Breast epithelium (tissue), 4 donors: ENCODE measurements at places on chromosomes 13 and 19.
A peak's percentile ranks its signal among the peaks of the same experiment; 100 is the strongest.

- DNase-seq: peak; percentile 89
These were observed 9.6 kb downstream of the GIPR start for GRCh38 chr19:45677351-45678230.

DNA sequence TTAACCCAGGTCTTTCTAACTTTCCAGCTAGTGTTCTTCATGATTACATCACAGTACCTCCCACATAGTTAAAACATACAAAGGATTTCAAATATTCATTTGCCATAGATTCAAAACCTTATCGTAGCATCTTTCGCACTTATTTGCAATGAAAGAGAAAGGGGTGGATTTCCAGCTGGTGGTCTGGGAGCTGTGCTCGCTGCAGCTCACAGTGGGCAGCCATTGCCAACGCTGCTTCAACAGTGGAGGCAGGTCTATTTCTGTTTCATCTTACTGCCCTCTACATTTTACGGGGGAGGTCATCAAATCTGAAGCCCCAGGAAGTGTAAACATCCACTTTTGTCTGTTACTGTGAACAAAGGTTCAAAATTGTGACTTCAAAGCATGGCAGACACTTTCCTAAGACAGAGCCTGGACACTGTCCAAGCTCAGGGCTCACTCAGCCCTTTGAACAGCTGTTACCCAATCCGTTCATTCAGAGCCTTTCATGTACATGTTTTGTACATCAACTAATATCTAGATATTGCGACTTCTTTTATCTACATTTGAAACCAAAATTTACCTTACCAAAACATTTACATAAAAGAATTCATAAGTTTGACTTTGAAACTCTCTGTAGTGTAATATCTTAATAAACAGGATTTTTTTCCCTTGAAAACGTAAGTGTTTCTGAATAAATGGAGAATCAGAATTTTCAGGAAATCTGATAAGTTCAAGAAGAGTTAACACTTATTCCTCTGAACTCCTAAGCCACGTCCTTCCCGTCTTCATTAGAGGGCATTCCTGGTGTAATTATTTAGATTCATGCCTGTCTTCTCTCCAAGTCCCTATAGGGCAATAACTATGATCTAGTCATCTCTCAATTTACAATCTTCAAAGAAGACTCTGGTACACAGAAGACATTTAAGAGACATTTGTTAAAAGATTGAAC, 25.1 kb downstream of the STARD13 start:
- no peak for DNase-seq

DNA sequence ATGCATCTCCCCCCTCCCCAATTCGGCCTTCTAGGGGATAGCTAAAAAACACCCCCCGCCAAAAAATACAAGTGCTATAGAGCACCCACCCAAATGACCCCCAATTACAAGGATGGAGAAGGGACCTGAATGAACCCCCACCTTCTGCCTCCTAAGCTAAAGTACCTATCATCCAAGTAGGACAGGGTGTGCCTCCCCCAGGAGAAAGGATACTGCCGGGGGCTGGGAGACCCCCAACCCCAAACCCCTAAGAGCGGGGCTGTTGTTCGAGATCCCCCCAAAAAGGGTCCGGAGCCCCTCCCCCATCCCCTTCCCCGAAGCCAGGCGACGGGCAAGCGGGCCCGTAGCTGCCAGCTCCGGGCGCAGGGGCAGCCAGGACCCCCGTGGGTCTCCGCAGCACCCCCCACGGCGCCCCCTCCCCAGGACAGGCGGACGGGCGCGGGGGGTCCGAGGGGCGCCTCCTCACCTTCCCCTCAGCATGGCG, 1.9 kb downstream of the ZC3H4 start:
- DNase-seq: no peak

DNA sequence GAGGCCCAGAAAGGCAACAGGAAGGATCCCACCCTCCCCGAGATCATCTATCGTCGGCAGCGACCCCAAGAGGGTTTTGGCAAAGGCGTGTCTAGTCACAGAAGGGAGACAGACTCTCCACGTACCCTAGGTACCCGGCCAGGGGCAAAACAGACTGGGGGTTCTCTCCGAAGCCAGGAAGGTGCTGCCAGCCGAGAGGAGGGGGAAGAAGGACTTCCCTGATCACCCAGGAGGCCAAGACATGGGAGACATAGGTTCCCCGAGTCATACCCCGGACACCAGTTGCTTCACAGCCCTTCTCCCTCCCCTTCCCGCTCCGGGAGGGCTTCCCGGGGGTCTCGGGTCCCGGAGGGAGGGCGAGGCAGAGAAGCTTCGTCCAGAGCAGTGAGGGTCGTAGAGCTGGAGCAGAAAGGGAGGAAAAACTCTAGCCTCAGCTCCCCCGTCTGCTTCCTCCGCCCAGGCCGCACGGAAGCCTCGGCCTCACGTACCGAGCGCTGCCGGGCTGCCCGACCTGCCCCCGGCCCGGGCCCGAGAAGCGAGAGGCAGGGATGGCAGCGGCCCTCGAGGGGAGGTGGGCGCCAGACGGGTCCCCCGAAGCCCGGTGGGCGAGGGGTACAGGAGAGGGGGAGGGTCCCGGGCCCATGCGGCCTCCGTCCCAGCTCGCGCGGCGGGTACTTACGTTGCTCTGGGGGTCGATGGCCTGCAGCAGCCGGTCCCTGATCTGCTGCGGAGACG, 644 bp downstream of the MED26 start:
- no peak for DNase-seq

DNA sequence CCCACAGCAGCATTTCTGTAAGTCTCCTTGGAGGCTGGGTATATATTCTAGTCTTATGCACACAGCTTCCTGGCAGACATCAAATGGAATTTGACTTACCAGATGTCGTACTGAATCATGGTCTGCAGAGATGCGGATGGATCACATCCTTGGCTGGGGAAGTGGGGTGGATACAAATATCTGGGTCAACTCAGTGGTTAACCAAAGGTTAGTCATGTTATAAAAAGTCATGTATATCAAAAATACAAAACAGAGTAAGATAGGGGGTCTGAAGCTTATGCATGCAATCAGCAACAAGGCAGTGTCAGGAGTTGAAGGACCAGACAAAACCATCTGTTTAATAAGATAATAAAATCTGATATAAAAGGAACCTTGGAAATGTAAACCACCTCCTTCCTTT, 61.9 kb downstream of the WASF3 start:
- no peak for DNase-seq

DNA sequence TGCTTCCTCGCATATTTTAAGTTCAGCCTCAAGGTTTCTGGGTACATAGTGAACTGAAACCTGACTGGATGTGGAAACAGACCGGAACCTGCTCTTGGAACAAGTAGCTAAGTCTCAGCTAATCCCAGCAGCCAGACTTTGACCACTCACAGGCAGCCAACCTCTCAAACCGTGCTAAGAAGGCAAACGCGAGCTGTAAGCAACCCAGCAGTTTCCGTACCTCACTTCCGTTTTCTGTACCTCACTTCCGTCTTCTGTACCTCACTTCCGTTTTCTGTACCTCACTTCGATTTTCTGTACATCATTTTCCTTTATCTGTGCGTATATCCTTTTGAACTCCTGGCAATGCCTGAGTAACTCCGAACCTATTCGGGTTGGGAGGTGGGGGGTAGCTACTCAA, 96.8 kb downstream of the SUCLA2 start:
- no peak for DNase-seq

DNA sequence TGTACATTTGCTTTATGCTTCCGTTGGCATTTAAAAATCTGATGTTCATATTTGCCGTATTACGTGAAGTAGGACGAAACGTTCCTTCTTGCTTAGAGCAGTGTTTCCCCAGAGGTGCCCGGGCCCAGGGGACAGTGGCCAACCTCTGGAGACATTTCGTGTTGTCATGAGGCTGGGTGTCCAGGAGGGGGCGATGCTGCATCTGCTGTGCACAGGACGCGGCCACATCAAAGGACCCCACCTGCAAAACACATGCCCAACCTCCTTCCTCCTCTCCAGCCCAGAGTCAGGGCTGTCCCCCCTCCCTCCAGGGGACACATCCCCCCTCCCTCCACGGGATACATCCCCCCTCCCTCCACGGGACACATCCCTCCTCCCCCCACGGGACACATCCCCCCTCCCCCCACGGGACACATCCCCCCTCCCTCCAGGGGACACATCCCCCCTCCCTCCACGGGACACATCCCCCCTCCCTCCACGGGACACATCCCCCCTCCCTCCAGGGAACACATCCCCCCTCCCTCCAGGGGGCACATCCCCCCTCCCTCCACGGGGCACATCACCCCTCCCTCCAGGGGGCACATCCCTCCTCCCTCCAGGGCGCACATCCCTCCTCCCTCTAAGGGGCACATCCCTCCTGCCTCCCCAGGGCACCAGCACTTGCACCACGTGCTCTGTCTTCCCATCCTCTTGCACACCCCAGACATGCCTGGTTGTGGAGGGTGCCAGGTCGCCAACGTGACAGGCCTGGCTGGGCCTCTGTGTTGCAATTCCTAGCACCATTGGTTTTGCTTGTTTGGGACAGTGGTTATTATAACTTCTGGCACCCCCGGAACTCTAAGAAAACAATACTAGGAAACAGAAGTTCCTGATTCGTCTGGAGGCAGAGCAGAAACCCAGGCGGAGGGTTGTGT, 46.7 kb downstream of the GAS6 start:
- DNase-seq: peak; percentile 94

- no peak for DNase-seq
These were observed 1.1 kb downstream of the IRS2 start for GRCh38 chr13:109785141-109785891.

GRCh38 chr13:87884884-87885283, 213.7 kb downstream of the SLITRK5 start:
- no peak for DNase-seq

DNA sequence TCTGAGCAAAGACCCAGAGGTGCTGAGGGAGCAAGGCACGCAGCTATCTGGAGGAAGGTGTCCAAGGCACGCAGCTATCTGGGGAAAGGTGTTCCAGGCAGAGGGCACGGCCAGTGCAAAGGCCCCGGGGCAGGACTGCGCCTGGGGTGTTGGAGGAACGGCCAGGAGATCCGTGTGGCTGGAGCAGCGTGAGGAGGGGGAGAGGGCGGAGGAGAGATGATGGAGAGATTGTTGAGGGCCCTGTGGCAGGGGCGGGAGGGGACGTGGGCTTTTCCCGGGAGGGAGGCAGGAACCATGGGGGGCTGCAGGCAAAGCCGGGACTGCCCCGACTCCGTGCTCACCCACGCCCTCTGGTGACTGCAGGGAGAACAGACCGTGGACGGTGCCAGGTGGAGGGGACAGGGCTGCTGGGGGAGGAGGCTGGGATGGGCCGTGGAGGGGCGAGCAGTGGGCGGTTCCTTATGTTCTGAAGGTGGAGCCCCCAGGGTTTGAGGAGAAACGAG, 13.3 kb upstream of the MISP start:
- DNase-seq: no peak

DNA sequence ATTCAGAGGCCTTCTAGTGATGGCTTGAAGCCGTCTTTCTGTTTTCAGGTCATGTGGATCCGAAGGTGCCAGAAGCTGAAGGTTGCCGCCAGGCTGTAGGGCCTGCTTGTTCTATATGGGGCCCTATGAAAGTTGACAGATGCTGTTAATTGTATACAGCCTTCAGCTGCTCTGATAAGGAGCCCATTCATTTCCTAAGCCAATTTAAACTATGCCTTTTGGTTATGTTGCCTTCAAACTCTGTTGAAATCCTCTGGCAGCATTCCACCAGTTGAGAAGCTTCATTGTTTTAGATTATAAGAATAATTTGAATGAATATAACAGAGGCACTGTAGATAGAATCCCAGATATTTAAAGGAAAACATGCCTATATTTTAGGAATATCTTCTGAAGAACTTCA, 34.4 kb downstream of the RAP2A start:
- no peak for DNase-seq

DNA sequence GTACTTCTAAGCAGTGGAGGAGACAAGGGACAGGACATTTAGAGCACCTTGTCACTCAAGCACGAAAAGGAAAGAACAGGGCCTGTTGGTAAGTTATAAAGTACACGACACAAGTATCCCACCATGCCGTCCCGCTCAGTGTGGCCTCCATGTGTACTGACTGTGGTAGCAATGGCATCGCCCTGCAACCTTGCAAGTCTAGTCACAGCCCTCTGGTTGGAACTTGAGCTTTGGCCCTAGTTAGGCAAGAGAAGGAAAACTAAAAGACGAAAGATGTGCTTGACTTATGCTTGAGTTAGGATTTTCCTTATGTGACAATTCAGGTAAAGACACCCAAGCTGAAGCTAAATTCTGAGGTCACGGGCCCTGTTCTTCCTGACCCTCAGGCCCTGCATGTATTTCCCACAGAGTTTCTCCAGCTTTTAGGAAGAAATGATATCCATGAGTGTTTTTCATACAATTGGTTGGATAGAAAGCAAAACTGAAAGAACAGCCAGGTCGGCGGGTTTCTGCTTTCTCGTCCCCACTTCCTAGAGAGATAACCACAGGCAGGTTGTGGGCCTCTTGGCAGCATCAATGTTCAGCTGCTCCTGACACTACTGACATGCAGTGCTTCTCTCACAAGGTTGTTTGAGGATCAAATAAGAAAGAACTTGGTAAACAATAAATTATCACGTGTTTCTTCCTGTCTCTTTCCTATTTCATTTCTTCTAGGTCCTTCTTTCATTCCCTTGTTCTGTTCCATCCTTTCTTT, 216.2 kb downstream of the IRS2 start:
- no peak for DNase-seq

- peak; percentile 94 for DNase-seq
These were observed 1.9 kb upstream of the HNRNPL start for GRCh38 chr19:38851622-38852230.

GRCh38 chr19:633068-633785, at the start of gene POLRMT:
TSS of gene POLRMT (minus strand) at chr19:633537. CDS start at chr19:633512, 25 bp downstream.
- DNase-seq: peak; percentile 98

DNA sequence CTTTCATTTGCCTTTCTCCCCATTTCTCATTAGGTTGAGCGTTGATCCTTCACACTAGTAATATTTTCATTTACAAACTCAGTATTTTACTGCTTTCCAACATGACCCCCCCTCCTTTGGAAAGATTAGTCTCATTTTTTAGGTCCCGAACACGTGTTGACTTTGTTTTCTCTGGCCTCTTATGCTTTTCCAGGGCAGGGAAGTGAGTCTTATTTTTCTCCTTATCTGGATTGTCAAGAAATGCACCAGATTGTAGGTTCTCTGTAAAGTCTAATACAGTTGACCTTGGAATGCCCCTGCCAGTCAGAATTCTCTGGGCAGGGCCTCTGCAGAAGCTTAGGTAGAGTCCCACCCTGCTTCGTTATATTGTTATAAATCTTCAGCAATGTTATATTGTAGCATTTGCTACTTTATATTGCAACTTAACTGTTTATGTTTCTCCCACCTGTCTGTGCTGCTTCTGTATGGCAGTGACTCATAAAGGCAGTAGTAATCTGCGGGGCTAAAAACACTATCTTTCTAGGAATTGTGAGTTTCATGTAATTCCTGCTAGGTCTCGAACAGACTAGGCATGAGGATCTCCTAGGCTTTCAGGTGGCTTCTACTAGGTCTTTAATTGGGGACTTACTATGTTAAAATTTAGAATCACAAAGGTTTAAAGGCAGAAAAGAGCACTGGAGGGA, 2.0 kb downstream of the TDRD3 start:
- no peak for DNase-seq
